ENCODE measurements at places on chromosomes 2 and 18. TPM values are rescaled to one million over a fixed set of nuclear protein-coding genes. Genes with fewer than 3 reads are reported as not detected.

DNA sequence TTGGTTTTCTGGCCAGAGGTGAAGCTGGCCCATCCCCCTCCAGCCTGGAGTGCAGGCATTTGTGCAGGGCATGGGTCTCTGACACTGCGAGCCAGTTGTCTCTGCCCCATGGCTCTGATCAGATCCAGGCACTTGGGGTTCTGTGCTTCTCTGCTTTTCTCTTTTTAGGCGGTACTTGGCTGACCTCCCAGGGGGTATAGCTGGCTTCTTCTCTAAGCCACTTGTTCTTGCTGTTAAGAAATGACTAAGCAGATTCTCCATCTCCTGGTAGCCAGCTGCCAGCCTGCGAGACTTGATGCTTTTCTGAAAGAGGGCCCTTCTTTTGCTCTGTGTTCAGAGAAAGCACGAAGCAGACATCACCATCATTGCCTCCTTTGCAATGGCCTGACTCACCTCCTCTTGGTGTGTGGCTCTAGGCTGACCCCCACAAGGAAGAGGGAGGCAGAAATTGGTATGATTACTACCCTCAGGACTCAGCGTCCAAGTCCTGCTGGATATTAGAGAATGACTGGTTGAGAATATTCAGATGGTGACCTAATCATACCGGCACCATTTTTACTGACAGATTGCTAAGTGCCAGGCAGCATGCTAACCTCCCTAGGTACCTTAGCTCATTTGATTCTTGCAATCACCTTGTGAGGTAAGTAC lies 32.7 kb downstream of the TNP1 start:
- DNase-seq, result peak; percentile 9

DNA sequence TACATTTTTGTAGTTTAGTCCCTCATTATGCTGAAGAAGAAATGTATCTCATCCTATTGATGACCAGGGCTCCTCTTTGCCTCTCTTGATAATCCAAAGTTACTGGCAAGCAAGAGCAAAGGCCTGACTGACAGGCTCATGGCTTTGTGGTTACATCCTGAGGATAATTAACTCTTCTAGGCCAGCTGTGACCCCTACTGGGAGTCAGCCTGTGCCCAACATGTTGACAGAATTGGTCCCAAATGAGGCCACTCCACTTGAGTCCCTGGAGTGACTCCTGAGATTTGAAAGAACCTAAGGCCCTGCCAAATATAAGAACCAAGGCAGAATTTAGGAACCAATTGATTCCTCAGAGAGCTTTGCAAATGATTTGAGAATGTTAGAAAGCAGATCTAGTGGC lies 973.8 kb upstream of the CELF4 start:
- DNase-seq, result no peak

Gene SCYGR2
- total RNA-seq, result not detected

- no peak for DNase-seq
Observed at GRCh38 chr2:159147690-159148089, 138.8 kb downstream of the WDSUB1 start.

GRCh38 chr2:239224199-239224570 lies 176.6 kb downstream of the HDAC4 start:
- DNase-seq, result no peak

- no peak for DNase-seq
Observed at GRCh38 chr2:88250404-88250803, 80.3 kb downstream of the THNSL2 start.

GRCh38 chr2:238567996-238568395 lies 141.3 kb downstream of the ASB1 start:
- no peak for DNase-seq

DNA sequence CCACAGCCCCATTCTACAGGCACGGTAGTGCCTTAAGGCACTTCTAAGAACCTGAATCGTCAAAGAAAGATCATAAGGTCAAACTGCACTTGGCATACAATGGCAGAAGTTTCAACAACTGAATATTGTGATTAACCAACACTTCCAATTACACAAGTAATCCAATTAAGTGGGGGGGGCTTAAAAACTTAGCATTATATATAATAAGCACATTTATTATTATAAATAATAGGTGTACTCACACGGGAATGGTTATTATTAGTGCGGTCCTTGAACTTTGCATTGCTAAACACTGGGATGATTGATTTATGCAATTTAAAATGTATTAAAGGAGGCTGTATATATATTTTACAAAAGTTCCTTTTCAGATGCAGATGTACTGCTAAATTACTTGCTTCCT lies 7.6 kb downstream of the APCDD1 start:
- no peak for DNase-seq

DNA sequence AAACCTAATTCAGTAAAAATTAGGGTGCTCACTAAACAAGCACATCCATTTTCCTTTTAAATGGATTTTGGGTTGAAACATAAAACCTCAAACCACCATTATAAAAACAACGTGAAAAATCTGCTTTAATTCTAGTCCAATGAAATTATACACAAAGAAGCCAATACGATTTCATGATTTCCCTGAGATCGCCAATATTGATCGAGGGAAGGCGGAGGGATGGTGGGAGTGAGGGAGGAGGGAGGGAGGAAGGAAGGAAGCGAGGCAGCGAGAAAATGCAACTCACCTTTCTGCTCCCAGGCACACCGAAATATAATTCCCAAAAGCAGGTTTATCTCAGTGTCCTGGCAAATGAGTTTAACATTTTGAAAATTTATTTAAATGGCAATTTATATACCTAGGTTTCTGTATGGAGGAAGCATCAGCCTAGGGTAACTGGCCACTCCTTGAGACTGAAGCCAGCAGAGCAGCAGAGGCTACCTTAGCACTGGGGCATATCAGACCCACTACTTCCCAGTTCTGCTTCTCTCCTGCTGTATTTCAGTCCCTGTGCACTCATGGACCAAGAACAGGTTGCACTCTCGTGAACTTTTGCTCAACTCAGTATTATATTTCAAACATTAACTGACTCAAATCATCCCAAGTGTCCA lies 2.3 kb upstream of the ONECUT2 start:
- DNase-seq, result no peak

Gene HOXD8
- total RNA-seq, result 9.9 TPM

All from Daoy (cell line).